ENCODE measurements at places on chromosomes 3 and 15.
A peak's percentile ranks its signal among the peaks of the same experiment; 100 is the strongest.

- DNase-seq = peak; percentile 60
Measured at GRCh38 chr15:52227456-52227855, 36.3 kb upstream of the GNB5 start.

GRCh38 chr3:186225603-186226002 is 116.7 kb upstream of the ETV5 start:
- DNase-seq = no peak

DNA sequence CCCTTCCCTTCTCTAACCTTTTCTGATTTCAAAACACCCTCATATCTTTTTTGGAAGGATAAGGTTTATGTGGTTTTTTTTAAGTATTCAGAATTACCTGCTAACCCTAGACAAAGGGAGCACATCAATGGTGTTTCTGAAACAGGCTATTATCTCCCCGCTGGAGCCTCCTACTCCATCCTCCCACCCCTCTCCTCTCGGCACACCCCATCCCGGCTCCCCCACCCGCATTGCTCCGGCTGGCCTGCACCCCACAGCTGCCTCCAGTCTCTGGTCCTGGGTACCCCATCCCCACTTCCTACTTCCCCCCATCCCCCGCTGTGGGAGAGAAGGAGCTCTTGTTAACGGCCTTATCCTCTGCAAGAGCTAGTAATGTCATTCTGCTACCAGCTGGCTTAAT is 59.2 kb downstream of the PDIA5 start:
- DNase-seq = no peak

- DNase-seq = no peak
Measured at GRCh38 chr15:62549345-62549970, 384.4 kb upstream of the C2CD4B start.

DNA sequence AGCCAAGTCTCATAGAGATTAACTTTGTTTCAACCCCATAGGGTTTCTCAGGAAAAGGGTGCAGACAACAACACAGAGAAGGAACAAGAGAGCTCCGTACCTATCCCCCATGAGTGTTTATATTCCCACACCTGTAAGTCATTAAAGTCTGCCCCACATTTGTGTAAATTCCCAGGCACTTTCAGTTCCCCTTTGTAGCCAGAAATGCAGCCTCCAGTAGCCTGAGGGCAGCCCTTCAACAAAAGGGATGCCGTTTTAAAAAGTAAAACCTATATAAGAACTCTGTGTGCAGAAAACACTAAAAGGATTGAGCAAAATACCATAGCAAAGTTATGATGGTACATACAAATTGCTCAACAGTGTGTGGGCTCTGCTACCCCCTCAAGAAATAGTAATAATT is 59.7 kb upstream of the TMEM108 start:
- DNase-seq = no peak

GRCh38 chr15:34883633-34884032 is 85.9 kb downstream of the AQR start:
- no peak for DNase-seq

DNA sequence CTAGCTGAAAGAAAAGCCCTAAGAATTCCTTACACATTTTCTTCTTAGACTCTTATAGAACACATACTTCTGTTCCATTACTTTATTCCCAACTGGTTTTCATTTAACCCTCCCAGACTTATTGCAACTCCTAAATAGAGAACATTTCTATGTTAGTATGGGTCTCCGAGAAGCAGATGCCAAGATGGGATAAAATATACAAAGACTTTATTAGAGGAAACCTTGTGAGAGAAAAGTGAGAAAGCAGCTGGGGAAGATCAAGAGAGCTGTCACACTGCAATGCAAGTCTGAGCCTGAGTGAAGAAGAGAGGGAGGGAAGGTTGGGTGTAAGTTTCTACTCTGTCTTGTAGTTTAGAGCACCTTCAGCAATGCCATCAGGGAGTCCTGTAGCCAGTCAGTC is 979.3 kb downstream of the IGSF11 start:
- DNase-seq = no peak

- DNase-seq = no peak
Measured at GRCh38 chr3:61940236-61940635, 378.9 kb downstream of the PTPRG start.

DNA sequence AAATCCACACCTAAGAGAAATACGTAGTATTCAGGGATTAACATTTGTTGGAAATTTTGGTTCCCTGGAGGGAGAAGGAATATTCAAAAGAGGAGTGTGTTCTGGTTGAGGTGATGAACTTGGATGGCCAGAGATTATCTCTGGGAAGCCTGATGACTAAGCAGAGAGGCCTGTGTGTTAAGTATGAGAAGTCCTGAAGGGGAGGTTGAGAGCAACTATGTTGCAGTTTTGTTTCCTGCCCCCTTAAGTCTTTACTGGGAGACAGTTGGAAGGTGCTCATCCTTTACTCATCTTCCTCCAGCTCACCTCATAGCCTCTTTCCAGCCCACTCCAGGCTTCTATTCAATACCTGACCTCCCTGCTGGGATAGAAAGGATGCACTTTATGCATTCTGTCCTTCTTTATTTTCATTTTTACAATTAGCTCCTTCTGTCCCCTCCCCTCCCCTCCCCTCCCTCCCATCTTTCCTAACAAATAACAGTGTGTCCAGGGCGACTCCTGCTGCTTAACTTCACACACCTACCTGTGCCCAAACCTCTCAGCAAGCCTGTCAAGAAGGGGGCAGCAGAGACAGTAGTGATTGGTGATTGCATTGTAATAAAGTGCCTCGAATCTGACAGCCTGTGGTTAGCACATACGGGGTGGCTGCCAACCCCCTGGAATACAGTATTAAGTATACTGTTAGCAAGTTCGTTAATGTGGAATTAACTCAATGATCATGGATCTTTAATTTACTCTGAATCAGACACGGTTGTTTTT is 11.9 kb downstream of the RAP2B start:
- no peak for DNase-seq

DNA sequence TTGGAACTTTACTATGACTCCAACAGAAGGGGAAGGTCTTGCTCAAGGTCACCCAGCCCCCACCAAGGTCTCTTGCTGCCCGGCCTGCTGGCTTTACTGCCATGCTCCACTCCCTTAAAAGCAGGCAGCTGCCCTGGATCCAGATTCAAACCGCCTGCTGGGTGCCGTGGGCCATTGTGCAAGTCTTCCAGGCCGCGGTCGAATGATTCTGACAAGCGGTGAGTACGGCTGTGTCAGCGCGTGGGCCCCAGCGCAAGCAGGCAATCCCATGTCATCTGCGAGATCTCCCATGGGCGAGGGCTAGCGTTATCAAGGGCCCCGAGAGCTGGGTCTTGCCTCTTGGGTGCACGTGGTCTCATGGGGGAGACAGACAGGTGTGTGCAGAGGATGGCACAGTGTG is 37.6 kb downstream of the CORO2B start:
- no peak for DNase-seq

DNA sequence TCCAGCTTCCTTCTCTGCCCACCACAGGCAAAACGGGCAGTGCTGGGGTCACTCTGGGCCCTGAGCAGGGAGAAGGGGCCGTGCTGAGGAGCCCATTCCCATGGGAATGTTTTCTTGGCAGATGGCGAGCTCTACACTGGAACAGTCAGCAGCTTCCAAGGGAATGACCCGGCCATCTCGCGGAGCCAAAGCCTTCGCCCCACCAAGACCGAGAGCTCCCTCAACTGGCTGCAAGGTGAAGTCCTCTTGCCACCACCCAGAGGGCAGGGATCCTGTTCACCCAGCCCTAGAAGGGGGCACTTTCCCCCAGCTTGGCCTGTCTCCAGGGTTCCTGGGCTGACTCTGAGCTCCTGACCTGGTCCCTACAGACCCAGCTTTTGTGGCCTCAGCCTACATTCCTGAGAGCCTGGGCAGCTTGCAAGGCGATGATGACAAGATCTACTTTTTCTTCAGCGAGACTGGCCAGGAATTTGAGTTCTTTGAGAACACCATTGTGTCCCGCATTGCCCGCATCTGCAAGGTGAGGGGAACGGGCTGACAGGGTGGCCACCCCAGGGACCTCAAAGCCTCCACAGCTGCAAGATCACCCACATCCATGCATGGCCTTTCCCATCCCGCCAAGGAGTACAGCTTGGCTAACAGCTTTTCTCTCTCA is 12.4 kb downstream of the CIB1 start:
- peak; percentile 57 for DNase-seq

DNA sequence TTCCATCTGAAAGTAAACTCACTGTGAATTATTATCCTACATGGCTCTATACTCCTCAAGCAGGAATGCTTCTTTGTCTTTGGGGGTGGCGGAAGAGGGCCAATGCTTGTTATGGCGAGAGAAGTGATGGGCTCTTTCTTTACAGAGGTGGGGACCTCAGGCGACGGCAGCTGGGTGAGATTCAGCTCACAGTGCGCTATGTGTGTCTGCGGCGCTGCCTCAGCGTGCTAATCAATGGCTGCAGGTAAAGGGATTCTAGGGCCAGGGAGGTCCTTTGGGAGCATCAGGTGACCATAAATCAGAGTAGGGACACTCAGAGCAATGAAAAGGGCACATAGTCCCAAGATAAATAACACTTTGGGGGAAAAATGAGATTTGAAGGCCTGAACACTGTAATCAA is 39.0 kb downstream of the ESYT3 start:
- no peak for DNase-seq

DNA sequence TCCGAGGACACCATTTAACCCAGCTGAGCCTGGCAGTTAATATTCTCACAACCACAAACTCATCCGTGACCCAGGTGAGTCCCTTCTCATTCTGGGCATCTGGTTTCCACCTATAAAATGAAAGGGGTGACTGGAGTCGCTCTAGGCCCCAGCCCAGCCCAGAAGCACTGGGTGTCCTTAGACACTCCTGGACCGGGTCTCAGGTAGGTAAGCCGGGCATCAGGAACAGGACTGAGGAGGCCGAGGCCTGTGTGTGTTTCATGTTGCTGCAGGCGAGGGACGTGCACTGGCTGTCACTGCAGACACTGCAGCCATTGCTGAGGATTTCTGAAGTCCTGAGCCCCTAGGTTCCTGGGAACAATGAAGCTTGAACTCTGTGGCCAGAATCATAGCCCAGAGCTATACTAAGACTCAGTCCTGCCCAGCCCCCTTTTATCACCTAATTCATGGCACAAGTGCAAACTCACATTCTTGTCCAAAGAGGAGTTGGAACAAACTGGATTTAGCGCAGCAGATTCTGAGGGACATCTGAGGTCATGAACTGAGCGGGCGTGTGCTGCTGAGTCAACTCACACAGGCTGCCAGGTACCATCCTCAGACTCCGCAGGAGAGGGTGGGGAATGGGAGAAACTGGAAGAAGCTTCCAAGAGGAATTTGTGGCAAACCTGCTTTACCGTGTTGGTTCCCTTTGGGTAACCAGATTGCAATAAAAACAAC is 184.9 kb downstream of the FAM43A start:
- DNase-seq = no peak

DNA sequence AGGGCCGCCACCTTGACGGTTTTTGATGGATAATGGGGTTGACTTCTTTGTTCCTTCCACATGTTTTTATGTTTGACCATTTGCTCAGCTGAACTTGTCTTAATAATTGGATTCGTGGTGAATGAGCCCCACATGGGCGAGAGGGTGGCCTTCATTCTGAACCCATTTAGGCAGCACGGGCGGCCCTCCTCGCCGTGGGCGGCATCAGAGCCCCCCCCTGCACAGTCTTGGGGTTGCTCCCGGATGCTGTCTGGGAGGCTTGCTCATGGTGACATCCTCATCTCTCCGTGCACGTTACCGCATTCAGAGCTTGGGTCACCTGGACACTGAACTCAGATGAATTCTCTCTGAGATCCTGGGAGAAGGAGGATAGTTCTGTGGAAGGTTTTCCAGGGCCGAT is 172.3 kb upstream of the OSBPL11 start:
- no peak for DNase-seq

DNA sequence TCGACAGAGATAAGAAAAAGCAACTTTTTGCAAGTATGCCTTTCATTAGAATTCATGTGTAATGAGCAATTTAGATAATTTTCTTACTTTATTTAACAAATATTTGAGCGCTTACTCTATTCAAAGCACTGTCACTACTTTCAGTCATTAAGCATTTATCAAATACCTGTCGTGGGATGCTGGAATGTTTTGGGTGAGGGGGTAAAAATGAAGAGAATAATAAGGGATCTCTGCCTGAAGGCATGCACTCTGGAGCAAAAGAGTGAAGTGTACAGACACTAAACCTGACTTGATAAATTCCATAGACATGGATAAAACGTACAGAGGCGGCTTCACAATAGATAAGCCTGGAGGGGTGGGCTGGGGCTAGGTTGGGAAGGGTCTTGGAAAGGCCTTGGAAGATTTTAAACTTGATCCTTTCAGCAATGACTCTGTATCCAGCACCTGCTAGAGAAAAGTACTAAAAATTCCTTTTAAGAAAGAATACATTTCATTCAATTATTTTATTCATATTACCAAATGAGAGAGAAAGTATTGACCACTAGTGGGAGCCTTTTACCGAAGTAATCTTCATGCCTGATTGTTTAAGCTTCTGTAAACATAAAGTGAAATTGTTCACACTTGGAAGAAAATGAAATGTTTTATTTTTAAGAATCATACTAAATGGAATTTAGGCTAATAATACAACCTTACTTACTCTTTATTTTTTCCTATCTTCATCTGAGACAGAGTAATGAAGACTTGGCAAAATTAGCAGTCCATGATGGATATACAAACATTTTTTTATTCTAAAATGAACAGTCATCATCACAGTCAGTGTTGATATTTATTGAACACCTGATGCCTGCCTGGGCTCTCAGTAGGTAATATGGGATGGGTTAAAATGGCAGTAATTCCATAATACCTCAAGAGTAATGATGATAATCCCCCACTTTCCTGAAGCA is 113.2 kb downstream of the PPP2R3A start:
- no peak for DNase-seq

GRCh38 chr15:51621936-51622603 is 501 bp downstream of the DMXL2 start:
- DNase-seq = no peak

Measured in breast epithelium (tissue), 4 donors.